SW 1271 (cell line): ENCODE measurements at places on chromosomes 13 and 19.

DNA sequence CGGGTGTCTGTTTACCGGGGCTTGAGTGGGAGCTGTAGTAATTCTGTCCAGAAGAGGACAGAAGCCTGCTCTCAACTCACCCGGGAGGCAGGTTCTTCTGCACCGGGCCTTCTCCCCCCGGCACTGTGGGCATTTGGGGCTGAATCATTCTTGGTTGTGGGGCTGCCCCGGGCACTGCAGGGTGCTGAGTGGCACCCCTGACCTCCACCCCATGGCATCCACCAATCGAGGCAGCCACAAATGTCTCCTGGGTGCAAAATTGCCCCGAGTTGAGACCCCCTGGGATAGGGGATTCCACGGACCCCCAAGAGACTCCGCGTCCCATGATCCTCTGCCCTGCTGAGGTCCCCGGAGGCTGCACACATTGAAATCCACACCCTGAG lies 68.8 kb downstream of the GNG7 start:
- no peak for DNase-seq

GRCh38 chr19:46471116-46471733 lies at the start of gene PNMA8A:
TSS of gene PNMA8A (minus strand) at chr19:46471563. CDS start at chr19:46471035, 528 bp downstream.
- DNase-seq: no peak

GRCh38 chr13:32041429-32041828 lies 9.9 kb downstream of the FRY start:
- no peak for DNase-seq

DNA sequence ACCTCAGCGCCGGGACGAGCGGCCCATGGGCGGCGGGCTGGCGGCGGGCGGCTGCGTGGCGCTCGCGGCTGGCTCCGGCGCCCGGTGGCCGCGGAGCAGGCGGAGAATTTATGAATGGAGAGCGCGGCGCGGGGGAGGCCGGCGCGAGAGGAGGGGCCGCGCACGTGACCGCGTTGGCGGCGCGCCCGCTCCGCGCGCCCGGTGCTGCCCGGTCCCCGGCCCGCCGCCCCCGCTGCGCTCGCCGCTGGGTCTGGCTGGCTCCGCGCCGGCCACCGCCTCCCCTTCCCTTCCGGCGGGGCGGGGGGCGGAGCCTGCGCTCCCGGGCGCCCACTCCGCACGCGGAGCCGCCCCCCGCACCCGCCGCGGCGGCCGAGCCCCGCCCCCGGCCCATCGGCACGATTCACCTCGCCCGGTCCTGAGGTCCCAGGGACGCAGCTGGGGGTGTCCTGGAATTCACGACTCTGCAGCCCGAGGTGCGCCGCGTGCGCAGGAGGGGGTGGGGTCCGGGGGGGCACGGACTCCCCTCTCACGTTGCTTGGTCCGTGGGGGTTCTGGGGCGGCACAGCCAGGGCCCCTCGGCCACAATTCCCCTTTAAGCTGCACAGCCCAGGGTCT lies at the start of gene CBARP:
TSS of gene CBARP (minus strand) at position 252 of the 615 bp plus-strand sequence. CDS start 1,905 bp downstream, outside the sequence.
- DNase-seq: no peak

DNA sequence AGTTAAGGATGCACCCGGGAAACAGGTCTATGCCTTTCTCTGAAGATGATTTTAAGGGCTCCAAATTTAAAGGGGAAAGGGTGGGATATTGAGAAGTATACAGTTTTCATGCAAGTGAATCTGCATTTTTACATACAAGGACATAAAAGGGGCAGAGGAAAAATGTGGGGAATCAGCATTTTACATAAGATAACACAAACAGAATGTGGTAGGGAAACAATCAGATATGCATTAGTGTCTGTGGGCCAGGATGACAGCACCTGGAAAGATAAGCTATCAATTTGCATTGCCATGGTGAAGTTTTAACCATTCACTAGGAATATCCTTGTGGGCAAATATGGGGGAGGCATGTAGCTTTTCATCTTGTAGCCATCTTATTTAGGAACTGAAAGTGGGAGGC lies 24.1 kb downstream of the IGFL3 start:
- no peak for DNase-seq

DNA sequence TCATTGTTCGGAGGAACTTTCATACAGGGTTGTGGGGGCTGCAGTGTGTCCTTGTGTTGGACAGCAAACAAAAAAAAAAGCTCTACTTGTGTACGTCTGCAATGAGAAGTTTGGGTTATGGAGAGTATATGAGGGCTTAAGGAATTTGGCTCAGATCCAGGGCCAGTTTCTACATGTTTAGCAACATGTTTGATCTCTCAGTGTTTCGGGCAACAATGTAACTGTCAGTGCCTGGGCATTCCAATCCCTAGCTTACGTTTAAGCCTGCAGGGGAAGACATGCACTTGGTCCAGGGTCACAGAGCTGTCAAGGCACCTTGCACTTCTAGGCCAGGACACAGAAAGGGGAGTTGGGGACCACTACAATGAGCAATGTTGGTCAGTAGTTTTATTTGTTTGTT lies 13.9 kb downstream of the ZNF543 start:
- no peak for DNase-seq

DNA sequence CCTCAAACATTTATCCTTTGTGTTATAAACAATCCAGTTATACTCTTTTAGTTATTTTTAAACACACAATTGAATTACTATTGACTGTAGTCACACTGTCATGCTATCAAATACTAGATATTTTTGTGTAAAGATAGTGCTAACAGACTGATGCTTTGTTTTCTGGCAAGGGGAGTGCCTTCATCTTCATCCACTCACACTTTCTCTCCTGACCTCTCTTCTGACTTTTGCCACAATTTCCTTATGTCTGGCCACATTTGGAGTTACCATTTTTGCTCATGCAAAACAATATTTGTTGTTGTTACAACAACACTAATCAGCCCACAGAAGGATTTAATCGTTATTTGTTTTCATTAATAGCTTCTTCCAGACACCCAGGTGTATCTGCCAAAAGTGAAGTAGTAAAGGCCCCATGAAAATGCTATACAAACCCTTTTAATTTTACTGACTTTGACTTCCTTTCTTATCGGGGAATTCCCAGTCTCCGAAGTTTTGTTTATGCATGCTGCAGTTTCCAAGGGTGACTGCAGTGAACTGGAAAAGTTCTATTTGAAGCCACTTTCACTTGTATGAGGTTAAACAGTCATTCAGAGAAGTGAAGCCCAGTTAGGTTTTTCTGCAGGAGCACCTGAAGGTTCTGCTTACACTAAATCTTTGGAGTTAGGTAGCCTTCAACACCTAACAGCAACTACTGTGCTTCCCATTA lies 66.1 kb upstream of the FRY start:
- DNase-seq: no peak

DNA sequence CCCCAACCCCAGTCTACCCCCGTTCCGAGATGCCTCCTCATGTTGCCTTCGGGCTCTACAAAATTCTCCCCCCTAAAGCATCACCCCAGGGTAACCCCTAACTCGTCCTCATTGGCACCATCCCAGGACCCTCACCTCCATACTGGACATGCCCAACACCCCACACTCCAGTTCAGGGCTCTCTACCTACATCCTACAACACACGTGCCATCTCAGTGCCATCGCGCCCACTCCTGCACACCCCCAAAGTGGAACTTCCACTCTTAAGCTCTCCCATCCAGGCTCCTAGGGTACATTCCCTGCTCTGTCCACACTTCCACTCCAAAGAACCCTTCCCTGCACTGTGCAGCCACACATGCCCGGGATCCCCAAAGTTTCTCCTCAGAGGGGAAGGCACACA lies 827 bp upstream of the FKRP start:
- no peak for DNase-seq

DNA sequence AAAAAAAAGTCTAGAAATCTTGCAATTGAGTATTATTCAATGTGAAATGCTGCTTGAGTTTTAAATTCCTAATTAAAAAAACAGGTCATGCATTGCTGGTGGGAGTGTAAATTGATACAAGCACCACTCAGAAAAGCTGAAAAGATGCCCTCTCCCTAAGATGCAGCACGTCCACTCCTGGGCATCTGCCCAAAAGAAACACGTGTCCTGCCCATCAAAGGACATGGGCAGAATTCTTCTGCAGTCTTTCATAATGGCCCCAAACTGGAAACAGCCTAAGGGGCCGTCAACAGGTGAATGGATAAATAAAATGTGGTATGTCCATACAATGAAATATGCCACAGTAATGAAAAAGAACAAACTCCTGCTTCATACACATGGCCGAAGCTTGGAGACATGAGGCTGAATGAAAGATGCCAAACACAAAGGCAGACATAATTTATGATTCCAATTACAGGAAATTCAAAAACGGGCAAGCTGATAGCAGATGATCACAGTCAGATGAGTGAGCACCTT lies 7.8 kb downstream of the POU2F2 start:
- no peak for DNase-seq

DNA sequence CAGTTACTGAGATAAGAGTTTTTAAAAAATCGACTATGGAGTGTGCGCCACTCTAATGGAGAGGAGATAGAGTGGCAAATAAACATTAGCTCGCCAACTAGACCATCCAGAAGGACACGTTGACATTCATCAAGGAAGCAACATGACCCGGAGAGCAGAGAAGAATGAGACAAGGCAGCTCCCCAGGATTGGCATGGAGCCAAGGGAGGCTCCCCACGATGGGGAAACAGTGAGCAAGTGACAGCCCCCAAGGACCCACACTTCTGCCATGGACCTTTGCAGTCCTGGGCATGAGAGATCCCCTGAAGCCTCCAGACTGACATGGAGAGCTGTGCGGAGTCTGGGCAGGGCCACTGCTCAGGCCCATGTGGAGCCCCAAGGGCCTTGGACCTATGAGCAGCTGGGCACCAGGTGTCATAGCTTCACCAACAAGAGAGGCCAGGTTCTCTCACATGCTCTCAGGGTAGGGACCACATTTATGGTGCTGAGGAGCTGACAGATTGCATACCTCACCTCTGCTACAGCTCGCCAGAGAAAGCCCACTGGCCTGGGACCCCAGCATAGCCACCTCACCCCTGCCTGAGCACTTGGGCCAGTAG lies 6.7 kb downstream of the SIGLEC6 start:
- DNase-seq: no peak

DNA sequence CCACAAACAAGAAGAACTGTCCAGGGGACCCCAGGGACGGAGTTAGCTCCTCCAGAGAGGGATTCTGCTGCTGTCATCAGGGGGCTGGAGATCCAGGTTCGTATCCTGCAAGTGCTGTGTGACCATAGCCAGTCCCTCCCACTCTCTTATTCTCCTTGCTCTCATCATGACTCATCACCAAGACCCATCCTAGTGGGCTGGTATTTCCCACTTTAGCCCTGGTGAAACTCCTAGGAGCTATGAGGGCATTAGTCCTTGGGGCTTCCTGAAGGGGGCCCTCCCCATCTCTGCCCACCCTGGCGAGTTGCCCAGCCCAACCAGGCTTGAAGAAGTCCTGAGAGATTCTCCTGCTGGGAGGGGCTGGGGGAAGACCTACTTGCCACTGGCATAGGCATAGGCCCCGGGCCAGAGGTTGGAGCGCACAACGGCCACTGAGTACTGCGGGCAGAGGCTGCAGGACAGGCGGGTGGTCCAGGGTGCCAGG lies 7.5 kb upstream of the DMWD start:
- DNase-seq: no peak

DNA sequence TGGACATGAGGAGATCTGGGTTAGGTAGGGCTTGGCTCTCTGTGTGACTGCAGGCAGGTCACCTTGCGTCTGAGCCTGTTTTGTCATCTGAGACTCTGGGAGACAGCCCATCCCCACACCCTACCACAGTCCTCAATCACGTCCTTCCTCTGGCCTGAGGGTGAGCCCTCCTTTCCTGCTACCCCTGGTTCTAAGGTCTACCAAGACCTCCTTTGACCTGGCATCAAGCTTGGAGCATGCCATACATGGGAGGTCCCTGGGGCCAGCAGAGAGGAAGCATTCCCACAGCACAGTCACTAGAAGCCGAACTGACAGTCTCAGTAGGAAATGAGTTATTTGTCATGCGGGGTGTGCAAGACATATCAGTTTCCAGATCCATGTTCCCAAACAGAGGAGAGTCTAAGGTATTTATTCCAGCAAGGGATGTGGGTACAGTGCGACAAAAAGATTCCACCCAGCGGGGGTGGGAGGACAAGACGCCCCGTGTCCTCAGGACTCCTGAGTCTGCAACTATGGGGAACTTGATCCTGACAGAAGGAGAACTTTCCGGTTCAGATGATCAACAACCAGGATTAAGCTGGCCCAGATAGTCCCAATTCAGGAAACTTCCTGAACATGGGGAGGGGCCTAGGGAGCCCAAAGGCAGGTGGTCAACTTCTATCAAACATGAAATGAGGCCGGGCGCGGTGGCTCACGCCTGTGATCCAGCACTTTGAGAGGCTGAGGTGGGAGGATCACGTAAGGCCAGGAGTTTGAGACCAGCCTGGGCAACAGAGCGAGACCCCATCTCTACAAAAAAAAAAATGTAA lies 9.5 kb downstream of the ARRDC2 start:
- no peak for DNase-seq

DNA sequence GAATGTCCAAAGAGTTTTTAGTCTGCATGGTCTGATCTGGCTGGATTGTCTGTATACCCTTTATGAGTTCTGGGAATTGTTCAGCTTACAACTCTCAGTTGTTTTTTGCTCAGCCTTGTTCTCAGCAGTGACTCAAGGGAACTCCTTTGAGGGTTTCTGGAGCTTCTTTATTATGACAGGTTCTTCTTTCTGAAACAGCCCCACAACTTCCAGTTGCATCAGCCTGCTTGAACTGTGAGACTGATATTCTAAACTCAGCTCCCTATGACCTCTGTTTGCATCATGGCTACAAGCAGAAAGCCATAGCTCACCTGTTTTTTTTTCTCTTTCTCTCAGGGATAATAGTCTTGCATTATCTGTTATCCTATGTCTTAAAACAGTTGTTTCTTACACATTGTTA lies 85.0 kb downstream of the TDRD3 start:
- DNase-seq: no peak

GRCh38 chr19:40357640-40358039 lies 9.1 kb downstream of the PLD3 start:
- no peak for DNase-seq

DNA sequence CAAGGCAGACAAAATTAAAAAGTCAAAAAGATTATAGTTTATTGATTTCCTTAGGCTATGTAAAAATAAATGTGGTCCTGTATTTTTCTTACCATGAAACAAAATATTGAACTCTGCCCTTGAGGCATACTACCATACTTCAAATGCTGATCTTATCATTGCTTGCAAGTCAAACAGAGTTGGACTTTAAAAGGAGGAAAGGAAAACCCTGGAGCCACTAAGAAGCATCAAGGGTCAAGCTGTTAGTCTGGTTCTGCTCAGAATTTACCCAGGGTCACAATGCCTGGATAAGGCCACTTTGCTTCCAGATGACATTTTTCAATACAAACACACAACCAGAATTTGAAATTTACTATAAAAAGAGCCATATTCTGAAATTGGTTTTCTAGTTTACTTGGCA lies 2.2 kb upstream of the FREM2 start:
- no peak for DNase-seq

- DNase-seq: no peak
Measured at GRCh38 chr13:31772231-31772630, 32.9 kb downstream of the RXFP2 start.

GRCh38 chr13:50720861-50721671 lies 122.4 kb downstream of the DLEU7 start:
- DNase-seq: no peak

GRCh38 chr13:93951951-93952350 lies 527.5 kb downstream of the DCT start:
- no peak for DNase-seq

- no peak for DNase-seq
Measured at GRCh38 chr19:56983171-56983570, 136.6 kb upstream of the USP29 start.
